ENCODE measurements at places on chromosomes 5 and 9. TPM values are rescaled to one million over a fixed set of nuclear protein-coding genes. Genes with fewer than 3 reads are reported as not detected.

The QRFP gene
- not detected for total RNA-seq

The CYSRT1 gene
- total RNA-seq = 0.35 TPM

The CHSY3 gene
- 2.5 TPM for total RNA-seq

DNA sequence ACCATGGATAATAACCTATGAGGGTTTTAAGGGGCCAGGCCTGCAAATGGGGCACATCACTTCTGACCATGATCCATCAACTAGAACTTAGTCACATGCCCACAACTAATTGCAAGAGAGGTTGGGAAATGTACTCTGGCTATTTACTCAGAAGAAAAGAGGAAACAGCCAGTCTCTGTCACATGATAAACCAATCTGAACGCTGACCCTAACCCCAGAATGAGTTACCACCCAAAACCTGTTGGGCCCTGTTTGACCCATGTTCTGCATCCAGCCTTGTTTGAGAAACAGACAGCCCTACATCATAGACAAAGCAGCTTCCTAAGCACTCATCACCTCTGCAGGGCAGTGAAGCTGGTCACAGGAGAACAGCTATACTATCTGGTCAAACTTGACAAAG lies 5.8 kb downstream of the MACROH2A1 start:
- DNase-seq = no peak

GRCh38 chr9:36116593-36116992 lies 19.9 kb upstream of the GLIPR2 start:
- no peak for DNase-seq

DNA sequence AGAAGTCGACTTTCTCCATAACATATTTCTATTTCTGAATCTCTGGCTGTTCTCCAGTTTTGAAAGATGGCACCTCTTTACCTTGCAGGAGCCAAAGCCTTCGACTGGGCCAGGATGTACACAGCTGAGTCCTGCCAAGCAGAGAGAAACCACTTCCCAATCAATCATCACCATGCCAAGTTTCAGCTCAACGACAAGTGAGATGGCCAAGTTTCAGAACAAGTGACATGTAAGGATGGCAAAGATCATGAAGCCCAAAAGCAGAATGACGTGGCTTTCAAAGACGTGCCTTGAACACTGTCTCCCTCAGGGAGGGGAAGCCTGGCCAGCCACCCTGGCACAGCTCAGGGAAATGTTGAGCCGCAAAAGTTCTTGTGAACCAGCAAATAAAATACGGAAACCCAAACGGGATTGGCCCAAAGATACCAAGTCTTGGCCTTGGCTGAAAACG lies 17.7 kb downstream of the STK10 start:
- DNase-seq = no peak

DNA sequence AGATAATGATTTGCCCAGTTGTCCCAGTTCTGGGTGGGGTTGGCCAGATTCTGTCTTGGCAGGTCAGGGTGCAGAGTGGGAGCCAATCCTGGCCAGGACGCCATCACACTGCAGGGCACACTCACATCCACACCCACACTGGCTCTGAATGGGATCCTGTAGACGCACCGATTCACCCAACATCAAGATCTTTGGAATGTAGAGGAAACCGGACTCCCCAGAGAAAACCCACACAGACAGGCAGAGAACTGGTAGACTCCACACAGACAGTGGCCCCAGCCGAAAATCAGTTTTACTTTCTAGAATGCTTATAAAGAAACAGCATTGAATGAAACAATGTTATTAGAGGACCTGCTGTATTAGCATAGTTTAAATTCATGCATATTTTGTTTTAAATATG lies 343.1 kb upstream of the DAB2 start:
- DNase-seq = no peak

- no peak for DNase-seq
Observed at GRCh38 chr9:6692881-6693361, 47.4 kb upstream of the GLDC start.

DNA sequence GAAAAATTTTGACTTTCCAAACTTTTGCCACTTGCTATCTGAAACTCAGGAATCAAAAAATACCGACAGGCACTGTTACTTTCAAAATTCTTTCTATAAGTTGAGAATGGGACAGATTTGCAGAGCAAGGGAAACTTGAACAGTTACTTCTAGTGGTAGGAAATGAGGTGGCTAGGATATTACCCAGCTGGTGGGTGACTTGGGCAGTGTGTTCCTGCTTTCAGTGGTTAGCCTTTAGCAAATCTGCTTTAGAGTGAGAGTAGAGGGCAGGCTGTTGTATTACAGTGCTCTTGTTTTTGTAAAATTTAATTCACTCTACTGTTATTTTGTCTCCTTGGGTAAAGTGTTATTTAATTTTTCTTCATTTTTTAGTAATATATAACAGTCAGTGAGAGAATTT lies 40.2 kb upstream of the ROPN1L start:
- DNase-seq = no peak

DNA sequence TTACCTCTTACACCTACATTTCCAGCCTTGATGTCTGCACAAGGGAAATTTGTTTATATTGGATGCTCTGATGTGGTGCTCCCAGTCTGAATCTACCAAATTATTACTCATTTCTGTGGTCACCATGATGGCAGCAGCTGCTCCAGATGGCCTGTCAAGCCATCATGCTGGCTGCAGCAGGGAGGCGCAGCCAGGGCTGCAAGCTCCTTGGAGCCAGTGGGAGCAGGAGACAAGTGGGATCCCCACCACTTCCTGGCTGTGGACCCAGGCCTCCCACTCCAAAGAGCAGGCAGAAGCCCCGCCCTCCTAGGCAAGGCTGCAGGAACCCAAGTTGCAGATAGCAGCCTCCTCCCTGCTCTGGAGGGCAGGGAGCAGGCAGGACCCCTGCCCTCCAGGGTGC lies 241.1 kb upstream of the ATP10B start:
- no peak for DNase-seq

DNA sequence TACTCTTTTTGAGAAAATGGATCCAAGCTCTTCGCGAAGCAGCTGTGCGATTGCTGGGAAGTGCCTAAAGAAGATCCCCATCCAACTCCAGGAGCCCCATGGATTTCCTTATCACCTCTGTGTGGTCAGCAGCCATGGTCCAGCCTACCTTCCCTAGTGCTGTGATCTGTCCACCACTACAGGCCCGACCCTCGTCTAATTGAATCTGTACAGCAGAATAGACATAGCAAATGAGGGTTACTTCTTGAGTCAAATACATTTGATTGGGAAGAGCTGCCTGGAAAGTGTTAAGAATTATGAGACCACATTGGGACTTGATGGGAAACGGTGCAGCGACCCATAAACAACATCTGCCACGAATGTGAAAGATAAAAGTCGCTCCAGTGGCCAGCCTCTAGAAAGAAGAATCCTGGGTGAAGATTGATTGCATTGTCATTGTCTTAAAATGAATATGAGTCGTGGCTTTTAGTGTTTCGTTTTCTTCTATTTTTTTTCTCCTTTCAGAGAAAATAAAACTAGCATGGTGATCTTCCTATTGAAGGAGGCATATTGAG lies 118.4 kb downstream of the PAM start:
- no peak for DNase-seq

Data from right atrium auricular region (tissue), 2 donors.